ENCODE measurements at places on chromosomes 3 and 15.

GRCh38 chr3:33926998-33927605 lies 128.7 kb downstream of the PDCD6IP start:
- DNase-seq: no peak

GRCh38 chr3:59813148-59813538 lies 763.3 kb upstream of the CFAP20DC start:
- no peak for DNase-seq

GRCh38 chr3:54530091-54530490 lies 397.8 kb downstream of the LRTM1 start:
- DNase-seq: no peak

- DNase-seq: no peak
These were observed 224.2 kb upstream of the CFAP20DC start for GRCh38 chr3:59273976-59274375.

- no peak for DNase-seq
These were observed 25.5 kb downstream of the SIN3A start for GRCh38 chr15:75425966-75426500.

DNA sequence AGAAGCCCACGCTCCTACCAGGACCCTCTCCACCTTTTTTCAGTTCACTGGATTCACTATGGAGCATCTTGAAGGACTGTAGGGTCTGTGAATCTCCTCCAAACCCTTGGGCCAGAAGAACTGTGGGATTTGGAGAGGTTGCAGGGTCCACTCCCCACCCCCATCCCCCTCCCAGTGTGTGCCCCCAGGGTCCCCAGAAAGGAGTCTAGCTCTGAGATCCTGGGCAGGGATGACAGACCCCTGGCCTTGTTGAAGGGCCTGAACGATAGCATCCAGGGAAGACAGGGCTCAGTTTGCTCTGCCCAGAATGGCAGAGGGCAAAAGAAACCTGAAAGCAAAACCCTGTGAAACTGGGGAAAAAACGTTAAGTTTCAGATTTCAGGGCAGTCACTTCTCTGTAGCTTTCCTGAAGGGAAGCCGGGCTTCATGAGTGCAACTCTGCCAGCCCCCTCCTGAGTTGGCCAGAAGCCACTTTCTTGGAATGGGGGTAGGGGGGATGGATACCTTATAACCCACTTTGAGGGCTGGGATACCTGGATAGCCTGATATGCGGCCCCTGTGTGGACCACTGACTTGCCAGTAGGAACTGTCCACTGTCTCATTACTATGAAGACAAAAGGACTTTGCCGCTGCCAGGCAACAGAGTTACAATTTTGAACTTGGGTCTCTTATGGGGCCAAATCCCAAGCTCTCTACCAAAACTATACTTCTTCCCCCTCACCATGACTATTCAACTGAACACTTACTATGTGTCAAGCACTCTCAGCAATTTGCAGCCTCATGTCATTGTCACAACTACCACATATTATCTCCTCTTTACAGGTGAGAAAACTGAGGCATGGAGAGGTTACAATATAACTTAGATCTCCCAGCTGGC lies 1.6 kb upstream of the CISH start:
- DNase-seq: no peak

- DNase-seq: peak; percentile 23
These were observed 34.8 kb upstream of the RAB6B start for GRCh38 chr3:133930341-133930933.

DNA sequence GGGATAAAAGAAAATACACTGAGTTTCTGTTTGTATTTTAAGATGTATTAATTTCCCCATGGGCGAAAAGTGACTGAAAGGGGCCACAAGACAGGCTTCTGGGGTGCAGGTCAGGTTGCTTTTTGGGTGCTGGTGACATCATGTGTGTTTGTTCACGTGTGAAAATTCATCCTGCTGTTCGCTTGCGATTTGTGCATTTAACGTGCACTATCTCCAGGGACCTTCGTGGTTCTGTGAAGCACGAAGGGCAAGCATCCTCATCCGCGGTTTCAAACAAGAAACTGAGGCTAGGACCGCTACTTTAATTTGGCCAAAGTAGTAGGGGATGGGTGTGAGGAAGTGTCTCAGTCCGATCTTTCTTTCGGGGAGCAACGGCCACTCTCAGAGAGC lies 1.6 kb upstream of the SMAD6 start:
- DNase-seq: peak; percentile 22

DNA sequence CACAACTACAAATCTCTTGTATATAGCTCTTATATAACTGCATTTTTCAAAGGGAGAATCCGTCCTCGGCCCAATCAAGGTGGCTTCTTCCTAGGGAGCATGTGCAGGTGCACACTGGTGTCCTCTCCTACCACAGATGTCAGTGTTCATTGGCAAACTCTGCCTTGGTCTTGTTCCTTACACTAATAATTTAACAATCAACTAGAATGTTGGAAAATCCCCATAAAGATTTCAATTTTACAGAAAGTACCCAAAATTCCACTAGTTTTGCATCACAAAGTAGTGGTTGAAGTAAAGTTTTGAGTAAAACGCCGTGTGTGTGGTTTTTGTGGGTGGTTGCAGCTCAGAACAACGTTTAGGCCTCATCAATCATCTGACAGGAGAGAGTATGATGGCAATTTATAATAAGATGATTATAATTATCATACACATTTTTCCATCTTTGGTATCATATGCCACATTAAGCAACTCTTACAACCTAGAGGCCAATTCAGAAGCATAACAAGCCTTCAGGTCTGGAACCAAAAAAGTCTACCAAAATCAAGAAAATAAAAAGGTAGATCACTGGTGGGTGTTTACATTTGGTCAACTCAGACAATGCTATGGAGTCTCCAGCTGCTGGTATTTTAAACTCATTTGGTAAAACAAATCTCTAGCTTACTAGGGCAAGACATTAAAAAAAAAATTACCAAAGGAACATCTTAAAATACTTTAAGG lies 128.9 kb upstream of the BHLHE40 start:
- peak; percentile 61 for DNase-seq

GRCh38 chr15:40439960-40440742 lies 602 bp upstream of the BAHD1 start:
- no peak for DNase-seq

GRCh38 chr3:11764931-11765363 lies 81.7 kb downstream of the TAMM41 start:
- DNase-seq: peak; percentile 40

DNA sequence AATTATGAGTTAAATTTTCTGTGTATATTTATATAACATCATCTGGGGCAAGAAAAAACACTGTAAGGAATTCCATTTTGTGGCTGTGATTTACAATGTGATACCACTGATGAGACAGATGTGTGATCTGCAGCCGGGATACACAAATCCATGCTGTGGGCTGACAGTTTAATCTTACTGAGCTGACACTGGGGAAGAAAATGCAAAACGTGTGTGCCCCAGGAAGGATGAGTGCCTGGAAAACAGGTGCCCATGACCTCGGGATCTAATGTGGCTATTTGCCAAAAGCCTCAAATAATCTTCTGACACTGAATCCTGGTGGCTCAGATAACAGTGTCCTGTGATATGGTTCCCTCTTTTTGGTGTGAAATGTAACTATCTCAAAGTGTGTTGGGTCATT lies 10.5 kb downstream of the MYRIP start:
- no peak for DNase-seq

DNA sequence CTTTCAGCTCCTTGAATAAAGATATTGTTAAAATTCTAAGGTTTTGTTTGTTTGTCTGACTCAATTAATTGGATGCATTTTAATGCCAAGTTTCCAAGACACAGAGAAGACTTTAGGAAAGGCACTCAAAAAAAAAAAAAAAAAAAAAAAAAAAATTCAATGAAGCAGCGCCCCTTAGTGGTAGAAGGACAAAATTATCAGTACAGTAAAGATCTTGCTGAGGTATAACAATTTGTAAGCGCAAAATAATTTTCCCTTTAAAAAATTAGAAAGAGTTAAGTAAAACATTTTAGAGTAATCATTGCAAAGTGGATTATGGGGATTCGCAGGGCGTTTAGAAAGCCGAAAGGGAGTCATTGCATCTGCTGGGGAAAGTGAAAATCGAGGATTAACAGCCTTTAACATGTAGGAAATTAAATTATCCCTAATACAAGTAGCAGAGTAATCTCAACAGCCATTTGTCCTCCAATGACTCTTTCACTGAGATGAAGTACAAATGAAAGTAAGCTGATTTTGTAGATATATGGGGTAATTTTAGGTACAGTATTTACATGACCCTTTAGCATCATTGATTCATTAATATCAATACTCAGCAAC lies 5.8 kb upstream of the DIS3L start:
- peak; percentile 12 for DNase-seq

- no peak for DNase-seq
These were observed 350.4 kb upstream of the SEMA6D start for GRCh38 chr15:47366884-47367283.

- DNase-seq: no peak
These were observed 9.1 kb downstream of the LIPC start for GRCh38 chr15:58440922-58441321.

DNA sequence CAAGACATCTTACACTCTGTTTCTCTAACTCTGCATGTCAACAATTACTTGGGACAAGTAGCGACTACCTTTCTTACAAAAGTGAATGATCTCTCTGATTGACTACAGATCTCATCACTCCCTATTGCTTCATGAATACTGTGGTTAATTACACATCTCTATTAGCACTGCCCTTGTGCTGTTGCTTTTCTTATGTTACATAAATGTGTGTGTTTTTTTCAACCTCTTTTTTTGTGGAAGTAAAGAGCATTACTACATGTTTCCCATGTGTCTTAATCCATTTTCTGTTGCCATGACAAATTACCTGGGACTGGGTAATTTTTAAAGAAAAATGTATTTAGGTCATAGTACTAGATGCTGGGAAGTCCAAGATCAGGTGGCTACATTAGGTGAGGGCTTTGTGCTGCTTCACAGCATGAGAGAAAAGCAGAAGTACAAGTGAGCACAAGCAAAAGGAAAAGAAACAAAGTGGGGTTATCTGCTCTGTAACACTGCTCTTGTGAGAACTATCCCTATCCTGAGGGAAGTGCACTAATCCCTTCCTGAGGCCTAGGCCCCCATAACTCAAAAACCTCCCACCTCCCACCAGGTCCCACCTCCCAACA lies 298.2 kb upstream of the SATB1 start:
- DNase-seq: no peak

- peak; percentile 53 for DNase-seq
These were observed 1.7 kb upstream of the SLC2A2 start for GRCh38 chr3:171028025-171028778.

DNA sequence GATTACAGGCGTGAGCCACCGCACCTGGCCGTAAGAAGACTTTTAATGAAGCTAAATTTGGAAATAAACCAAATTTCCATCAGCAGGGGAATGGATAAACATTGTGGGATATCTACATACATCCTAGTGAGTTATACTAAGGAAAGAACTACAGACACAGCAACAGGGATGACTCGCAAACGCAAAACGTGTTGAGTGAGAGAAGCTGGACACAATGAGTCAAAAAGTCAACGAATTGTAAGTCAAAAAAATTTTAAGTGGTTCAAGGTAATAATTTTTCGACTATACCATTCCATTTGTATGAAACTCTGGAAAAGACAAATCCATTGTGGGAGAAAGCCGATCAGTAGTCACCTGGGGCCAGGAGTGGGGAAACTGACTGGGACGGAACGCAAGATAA lies 19.9 kb downstream of the PLA2G4F start:
- no peak for DNase-seq

- DNase-seq: no peak
These were observed 158.2 kb downstream of the SPATA16 start for GRCh38 chr3:172982736-172983364.

DNA sequence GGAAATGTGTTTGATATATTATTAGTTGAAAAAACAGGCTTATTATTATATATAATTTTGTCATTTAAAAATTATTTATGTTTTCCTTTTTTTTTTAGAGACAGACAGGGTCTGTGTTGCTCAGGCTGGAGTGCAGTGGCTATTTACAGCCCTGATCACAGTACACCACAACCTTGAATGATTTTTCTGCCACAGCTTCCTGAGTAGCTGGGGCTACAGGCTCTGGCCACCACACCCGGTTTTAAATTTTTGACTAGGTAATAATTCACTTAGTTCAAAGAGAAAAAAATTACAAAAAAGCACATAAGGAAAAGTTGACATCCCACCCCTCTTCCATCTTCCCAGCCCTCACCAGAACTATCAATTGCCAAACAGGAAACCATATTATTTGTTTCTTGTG lies 4.7 kb upstream of the CEMIP start:
- no peak for DNase-seq

GRCh38 chr3:15010664-15011063 lies 54.5 kb downstream of the MRPS25 start:
- DNase-seq: no peak
